ENCODE measurements at places on chromosomes 2 and 18.

- no peak for DNase-seq
These were observed 134.0 kb upstream of the SPATS2L start for GRCh38 chr2:200172521-200172920.

DNA sequence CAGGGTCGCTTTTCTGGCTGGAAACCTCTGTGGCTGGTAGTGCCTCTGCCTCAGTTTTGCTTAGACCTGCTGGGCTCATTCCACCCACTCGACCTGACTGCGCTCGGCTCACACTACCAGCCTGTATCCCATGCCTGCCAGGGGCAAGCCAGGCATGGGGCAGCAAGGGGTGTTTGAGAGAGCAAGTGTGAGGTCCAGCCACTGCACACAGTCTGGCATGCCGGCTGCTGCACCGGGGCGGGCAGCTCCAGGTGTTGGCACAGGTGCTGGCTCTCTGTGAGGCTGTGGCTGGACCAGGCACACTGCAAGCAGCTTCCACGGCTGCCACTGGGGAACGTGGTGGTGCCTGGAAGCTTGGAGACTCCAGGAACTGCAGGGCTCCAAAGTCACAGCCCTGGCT lies 90.9 kb downstream of the ATAD2B start:
- DNase-seq = no peak

DNA sequence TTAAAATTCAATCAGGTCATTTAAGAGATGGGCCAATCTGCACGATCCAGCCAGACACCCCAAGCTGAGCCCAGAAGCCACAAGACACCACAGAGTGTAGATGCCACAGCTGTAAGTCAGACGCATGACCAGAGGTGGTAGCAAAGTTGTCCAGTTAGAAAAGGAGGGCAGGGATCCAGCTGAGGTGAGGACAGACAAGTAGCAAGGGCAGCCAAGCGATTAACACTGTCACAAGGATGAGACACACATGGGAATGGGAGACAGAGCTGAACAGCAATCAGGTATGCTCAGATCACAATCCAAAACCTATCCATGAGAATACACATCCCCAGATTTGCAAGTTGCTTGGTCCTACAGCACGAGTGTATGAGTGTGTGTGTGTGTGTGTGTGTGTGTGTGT lies 143.4 kb upstream of the STK17B start:
- DNase-seq = no peak

GRCh38 chr2:218722876-218723785 lies 12.5 kb downstream of the TTLL4 start:
- DNase-seq = peak; percentile 4

DNA sequence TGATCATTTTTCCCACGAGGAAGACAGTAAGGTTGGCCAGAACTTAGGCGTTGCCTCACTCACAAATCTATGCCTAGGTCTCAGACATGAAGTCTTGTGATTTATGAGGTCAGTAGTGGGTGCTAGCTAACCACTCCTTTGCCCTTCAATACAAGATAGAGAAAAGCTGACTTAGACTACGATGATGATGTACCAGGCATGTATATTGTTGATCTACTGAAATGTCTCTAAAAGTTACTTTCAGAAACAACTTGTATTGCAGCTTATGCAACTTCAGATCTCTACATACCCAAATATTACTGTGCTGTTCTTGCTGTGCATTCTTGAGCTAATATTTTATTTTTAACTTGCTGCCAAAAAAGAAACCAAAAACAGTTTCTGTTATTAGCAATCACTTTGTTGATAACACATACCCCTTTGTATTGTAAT lies 30.6 kb downstream of the MAPRE2 start:
- no peak for DNase-seq

DNA sequence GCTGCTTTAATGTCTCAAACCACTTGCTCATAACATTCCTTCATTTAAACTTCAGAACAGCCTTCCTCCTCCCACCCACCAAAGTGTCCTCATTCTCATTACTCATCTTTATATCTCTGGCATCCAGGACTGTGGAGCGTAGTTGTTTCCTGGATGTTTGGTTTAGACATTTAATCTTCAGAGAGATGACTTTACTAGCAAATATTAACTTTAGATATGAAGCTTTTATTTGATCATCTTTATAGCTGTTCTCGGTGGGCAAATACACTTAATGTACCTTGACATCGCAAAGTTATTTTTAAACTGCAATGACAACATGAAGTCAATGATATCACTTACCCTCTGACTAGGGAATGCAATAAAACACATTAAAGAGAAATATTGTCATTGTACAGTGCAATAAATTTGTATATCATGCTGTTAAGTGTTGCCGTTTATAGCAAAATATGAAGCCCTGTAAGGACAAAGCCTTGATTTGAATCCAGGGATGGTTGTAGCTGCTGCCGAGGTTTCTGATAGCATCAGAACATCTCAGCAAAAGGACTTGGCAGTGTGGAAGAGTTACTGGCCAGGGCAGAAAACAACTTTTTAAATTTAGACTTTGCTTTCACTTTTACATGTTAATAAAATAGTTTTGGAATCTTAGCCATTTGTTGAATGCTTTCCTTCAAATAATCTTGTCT lies 4.6 kb upstream of the LAMA3 start:
- peak; percentile 48 for DNase-seq

DNA sequence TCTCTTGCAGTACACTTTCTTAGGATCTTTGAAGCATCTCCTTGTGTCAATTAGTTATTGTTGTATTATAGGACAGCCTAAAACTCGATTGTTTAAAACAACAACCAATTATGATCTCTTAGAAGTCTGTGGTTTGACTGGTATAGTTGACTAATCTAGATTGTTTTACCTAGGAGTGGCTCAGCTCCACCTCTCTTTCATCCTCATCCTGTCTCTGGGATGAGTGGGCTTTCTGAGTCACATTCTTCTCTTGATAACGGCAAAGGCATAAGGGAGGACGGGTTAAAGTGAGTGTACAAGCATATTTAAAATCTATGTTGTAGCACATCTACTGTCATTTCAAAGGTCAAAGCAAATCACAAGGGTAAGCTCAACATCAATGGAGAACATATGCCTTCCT lies 102.3 kb upstream of the GULP1 start:
- peak; percentile 91 for DNase-seq

- no peak for DNase-seq
These were observed 31.1 kb upstream of the LDLRAD4 start for GRCh38 chr18:13187498-13187897.

GRCh38 chr2:46345775-46346174 lies 48.6 kb downstream of the EPAS1 start:
- DNase-seq = no peak

DNA sequence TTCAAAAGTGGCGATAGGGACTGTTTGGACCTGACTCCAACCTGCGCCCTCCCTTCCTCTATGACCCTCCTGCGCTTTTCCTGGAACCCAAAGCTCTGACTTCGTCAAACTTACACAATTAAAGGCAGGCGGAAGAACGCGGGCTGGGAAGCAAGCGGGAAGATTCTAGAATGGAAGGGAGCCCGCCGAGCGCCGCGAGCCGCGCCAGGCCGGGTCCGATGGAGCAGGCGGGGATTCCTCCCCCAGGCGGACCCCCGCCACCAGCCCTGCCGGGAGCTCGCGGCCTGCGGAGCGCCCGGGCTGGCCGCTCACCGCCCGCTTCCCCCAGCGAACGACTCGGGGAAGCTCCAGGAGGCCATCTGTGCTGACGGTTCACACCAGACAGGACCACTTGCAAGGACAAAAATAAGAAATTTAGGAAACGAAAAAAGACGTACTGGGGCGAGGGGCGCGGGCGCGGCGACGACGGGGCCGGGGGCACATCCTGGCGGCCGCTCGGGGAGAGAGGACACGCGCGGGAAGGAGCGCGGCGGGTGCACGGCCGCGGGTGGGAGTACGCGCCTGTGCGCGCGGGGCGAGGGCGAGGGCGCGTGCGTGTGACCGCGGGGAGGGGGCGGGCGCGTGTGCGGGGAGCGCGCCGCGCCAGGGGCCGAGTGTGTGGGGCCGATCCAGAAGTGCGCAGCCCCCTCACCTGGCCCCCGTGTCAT lies 1.1 kb upstream of the SALL3 start:
- DNase-seq = no peak

GRCh38 chr2:218384975-218385374 lies 2.9 kb downstream of the SLC11A1 start:
- no peak for DNase-seq

DNA sequence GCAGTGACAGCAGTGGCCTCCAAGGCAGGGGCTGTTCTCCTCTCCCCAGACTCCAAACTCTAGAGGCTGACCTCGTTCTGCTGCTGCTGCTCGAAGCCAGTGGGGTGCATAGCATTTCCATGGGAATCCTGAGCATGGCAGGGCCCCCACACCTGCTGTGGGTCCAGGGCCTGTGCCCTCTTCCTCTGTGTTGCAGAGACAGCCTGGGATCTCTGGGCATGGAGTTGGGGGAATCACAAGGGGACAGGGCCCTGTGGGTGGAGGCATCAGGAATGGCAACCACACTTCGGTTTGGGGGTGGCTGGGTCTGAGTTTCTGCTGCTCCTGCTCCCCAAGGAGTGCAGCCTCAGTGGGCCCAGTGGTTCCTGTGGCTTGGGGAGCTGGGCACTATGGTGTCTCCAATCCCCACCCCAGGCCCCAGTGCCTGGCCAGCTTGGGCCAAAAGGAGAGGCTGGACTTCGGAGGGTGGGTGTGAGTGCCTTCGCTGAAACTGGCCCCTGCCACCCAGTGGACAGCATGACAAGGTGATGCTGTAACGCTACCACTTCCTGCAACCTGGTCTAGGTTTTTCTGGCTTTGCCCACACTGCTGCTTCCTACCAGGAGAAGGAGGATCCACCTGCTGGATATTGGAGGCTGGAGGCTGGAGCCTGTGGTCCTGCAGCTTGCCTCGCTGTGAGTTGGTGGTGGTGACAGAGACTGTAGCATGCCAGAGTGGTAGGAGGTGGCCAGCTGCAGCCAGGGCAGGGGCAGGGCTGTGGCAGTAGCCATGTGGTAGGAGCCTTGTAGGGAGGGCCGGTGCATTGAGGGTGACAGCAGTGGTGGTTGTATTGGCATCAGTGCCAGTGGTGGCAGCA lies 56.6 kb downstream of the SOWAHC start:
- no peak for DNase-seq

DNA sequence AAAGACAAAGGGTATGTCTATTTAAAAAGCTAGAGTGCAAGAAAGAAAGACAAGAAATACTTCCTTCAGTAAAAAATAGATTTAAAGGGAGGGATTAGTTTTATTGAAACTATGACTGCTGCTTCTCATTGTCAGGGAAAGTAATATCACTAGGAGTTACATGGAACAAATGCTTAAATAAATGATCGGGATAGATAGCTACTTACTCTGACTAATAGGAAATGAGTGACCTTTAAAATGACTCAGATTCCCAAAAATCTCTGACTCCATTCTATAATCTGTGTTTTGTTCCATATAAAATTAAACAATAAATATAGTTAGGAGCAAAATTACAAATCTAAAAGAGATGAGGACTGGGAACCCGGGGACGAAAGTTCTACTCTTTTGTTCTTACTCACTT lies 669.3 kb downstream of the NR4A2 start:
- peak; percentile 13 for DNase-seq

- no peak for DNase-seq
These were observed 393.6 kb upstream of the NRP2 start for GRCh38 chr2:205288686-205289085.

DNA sequence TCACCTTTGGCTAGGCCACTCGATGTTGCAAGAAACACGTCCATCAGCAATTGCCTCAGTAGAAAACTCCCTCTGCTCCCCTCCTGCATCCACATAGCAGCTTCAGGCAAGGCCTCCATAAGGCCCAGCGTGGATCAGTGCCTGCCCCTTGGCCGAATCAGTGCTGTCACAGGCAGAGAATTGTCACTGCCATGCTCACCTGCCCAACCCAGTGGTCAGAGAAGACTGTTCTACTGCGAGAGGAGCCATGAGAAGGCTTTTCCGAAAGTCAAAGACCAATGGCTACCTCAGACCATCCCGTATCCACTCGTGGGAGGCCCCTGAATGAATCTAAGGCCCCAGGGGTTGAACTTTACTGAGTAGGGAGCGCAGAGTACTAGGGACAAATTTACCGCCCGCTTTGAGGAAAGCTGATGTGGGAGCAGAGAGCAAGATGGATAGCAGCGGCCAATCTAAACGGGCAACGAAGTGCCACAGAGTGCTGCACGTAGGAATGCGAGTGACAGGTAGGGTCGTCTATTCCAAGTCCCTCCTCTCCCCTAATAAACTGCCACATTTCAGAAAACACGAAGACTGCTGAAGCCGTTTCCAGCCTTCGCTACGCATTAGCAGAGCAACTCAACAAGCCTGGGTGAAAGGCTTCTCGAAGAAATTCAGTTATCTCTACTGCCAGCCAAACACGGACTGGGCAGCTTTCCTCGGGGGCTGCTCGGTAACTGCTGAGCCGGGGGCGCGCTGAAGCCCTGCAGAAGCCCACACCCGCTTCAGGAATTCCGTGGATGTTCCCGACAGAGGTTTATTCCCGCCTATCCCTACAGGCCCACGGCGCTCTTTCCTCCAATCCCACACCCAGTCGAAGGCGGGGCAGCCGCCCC lies 968 bp upstream of the RALBP1 start:
- no peak for DNase-seq

- DNase-seq = no peak
These were observed 17.1 kb upstream of the POU3F3 start for GRCh38 chr2:104836841-104837240.

GRCh38 chr2:105739944-105740530 lies 4.7 kb upstream of the NCK2 start:
- DNase-seq = no peak

GRCh38 chr18:21559195-21559594 lies 41.3 kb downstream of the ESCO1 start:
- DNase-seq = no peak

DNA sequence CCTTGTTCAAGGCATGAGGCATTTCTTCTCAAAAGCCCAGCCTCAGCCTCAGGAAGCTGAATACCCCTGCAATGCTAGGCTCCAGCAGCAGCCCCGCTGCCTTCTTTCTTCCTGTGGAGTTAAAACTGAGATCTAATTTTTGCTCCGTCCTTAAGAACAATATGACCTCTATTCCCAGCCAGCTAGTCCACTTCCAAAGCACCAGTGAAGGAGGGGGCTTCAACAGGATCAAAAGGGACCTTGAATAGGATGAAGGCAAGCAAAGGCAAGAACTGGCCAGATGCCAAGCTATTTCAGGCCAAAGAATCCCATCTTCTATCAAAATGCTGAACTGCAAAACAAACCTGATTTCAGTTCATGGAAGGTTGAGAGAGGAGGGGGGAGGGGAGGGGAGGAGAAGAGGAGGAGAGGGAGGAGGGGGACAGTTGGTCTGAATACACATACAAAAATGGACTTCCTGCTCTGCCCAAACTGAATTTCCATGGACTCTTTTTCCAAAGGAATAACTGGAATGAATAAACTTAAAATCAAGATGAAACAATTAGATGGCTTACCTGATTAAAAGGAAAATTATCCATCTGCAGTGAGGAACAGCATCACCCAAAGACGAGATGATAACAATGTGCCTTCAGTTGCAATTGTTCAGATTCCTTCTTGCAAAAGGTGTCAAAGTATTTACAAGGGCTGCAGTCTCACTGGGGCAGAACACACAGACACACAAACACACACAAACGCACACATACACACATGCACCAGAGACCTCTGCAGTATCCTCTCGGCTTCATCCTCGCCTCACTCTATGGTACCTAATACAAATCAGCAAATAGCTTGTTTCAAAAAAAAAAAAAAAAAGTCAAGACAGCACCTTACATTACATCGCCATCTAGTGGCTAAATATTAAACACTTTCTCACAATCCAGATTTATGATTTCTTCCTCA lies at the start of gene SCN1A:
TSS of gene SCN1A (minus strand) at position 804 of the 939 bp plus-strand sequence. CDS start 54,399 bp downstream, outside the sequence.
- peak; percentile 51 for DNase-seq

Data from bronchial epithelial cell (primary cell).